CD4-positive, CD25-positive, alpha-beta regulatory T cell (primary cell): ENCODE measurements at places on chromosomes 13 and 19.

DNA sequence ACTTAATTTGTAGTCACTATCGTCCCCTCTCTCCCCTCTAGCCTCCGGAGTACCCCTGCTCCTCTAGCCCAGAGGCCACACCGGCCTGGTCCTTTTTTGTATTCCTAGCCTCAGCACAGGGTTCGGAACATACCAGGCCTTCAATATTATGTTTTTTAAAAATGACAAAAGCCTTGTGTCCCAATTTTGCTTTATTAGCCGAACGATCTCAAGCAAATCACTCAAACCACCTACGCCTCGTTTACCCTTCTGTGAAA is 463 bp upstream of the POMP start:
- DNase-seq = no peak

DNA sequence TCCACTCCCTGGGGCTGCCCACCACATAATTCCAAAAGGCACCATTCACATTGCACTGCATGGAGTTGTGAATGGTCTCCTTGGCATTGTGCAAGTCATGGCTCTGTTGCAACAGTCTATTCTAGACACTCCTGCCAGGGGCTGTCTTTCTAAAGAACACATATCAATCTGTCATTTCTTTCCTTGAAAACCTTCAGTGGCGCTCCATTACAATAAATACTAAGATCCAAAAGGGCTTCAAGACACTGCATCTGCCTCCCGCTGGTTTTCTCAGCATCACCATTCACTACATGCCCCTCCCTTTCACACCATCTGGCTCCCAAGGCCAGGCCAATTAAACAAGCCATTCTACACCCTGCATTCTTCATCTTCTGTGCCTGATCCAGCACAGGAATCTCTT is 32.2 kb upstream of the TM9SF2 start:
- no peak for DNase-seq

DNA sequence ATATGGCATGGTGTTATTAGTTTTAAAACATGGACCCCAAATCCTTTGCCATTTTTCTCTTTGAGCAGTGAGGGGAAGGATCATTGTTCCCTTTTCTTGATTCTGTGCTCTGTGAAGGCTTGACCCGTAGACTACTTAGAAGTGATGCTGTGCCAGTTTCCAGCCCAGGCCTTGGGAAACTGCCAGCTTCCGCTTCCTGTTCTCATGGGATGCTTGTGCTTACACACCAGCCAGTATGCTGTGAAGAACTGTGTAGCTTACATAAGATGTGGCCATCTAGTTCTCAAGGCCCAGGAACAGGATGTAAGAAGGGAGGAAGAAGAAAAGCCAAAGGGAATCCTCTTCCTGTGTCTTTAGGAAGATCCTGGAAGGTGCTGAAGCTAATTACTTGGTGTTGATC is 180.9 kb downstream of the PCCA start:
- no peak for DNase-seq

GRCh38 chr13:113168211-113168610 is 9.8 kb downstream of the PROZ start:
- no peak for DNase-seq

DNA sequence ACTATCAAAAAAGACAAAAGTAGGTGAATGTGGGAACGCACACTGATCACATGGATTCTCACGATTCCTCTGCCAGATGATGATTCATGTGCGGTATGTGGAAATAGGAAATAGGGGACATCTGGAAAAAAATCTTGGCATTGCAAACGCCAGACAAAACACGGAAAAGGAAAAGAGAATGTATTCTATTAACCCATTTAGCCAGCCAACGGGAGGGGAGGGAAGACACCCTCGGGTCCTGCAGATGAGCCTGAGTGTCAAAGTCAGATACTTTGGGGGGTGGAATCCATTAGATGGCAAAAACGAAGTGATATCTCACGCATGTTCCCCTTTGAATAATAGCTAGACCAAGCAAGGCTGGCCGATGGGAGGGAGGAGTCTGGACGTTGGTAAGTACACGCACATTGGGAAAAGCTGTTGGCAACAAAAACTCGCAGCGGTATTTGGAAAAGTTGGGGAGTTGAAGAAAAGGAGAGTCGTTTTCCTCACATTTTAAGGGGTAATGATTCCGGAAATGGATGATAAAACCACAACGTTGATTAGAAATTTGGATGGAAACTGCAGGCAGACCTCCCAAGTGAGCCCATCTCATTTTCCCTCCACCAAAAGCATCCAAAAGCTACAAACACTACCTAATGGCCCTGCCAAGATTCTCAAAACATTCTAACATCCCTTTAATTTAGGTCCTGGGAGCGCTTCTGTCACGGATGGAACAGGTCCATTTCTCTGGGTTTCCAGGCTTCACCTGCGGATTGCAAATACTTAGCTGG is 73.6 kb downstream of the COL4A1 start:
- no peak for DNase-seq

DNA sequence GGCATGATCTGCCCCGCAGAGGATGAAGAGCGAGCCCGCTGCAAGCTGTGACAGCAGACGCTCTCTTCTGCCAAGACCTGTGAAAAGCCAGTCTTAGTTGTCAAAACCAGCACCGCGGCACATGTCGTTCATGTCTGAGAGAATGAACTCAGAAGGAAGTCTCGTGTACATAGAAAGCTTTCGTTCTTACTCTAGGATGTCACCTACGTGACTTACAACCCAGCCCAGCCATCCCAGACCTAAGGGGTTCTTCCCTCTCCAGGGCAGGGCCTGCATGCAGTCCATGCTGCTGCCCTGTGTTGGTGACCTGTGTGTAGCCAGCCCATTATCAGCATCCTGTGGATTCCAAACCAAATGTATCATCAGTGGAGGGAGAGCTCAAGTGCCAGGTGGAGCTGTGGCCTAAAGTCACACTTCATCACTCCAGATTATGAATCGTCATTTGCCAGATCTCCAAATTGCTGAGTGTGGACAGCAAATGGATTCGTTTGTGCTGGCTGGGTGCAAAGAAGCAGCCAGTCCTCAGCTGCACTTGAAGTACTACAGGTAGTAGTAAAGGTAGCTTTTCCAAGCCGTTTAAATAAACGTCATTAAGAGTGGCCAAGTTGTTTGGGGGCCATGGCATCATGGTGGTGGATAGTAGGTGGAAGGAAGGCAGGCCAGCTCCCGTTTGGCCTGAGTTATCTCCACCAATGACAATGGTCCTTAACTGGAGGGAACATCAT is 73.9 kb upstream of the GPR183 start:
- peak; percentile 81 for DNase-seq

- no peak for DNase-seq
These were observed 95.6 kb upstream of the HTR2A start for GRCh38 chr13:46992383-46992952.

- DNase-seq = no peak
These were observed 1.2 kb upstream of the MCF2L start for GRCh38 chr13:112967686-112968379.

DNA sequence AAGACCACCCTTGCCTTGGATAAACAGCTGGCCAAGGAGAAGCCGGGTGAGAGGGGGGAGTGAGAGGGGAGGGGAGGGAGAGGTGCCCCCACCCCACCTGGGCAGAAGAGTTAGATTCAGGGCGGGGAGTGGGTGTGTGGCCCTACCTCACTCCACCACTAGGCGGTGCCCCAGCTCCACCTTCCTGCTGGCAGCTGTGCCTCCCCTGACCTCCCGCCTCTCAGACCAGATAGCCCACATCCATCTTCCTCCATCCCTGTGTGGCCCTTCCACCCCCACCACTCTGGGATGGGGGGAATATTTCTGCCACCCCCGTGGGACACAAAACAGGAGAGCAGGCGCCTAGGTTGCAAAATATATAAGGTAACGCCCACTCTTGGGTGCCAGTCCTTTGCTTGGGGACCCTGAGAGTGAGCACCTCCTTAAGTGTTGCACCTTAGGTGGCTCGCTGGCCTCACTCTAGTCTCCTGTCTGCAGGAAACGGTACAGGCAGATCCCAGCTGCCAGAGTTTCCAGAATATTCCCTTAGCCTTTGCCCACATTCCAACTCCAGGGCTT is 13.8 kb upstream of the EHD2 start:
- DNase-seq = peak; percentile 39

- no peak for DNase-seq
These were observed 30.0 kb downstream of the CEACAM1 start for GRCh38 chr19:42498169-42498757.

- no peak for DNase-seq
These were observed 386 bp downstream of the GIPR start for GRCh38 chr19:45668342-45668871.

GRCh38 chr13:107139006-107139405 is 571.1 kb upstream of the ARGLU1 start:
- DNase-seq = no peak

- no peak for DNase-seq
These were observed 9.0 kb upstream of the TNFRSF19 start for GRCh38 chr13:23561261-23561660.

GRCh38 chr19:4431296-4431695 is 26.3 kb downstream of the UBXN6 start:
- no peak for DNase-seq

GRCh38 chr19:37467608-37468090 is 405 bp upstream of the ZNF569 start:
- no peak for DNase-seq

DNA sequence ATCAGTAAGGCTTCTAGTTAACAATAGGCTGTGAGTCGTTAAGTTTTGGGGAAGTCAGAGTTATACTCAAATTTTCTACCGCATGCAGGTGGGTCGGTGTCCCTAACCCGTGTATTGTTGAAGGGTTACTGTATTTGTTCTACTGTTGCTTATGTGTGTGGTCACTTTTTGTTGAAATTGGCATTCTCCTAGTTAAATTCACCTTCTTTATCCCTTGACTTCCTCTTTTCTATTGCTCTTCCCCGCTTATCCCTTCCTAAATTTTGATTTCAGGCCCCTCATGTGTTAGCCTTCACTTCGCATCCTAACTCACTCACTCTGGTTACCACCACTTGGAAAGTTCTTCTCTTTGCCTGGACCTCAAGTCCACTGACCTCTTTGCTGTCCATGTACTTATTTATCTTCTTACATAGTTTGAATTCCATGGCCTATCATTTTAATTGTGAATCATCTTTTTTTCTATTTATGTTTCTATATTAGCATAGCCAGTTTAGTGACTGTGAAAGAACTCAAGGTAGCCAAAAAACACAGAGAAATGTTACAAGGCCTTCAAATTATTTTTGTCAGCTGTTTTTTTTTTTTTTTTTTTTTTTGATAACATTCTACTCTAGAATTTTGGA is 52.9 kb downstream of the NDFIP2 start:
- DNase-seq = no peak

DNA sequence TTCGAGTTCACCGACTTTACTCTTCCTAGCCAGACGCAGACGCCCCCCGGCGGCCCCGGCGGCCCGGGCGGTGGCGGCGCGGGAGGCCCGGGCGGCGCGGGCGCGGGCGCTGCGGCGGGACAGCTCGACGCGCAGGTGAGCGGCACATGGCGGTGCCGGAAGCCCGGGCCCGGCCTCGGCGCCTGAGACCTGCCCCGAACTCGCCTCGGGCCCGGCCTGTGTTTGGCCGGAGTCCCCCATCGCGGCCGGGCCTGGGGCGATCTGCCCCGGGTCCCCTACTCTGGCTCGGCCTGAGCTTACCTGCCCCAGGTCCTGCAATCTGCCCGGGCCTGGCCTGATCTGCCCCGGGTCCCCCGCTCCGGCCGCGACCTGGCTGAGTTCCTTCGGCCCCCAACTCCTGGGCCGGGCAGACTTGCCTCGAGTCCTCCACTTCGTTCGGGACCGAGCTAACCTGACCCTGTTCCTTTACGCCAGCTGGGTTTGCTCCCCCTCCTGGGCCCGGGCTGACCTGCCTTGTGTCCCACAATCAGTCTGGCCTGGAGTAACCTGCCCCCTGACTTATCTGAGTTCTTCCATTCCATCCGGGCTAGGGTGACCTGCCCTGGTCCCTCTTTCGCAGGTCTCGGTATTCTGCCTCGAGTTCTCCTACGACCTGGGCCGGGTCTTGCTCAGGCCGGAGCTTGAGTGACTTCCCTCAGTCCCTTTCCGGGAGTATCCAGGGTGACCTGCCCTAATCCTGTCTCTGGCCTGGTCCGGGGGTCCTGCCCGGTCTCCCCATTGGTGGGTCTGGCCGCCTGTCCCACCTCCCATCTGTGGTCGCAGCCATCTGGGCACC is 764 bp downstream of the UPF1 start:
- DNase-seq = peak; percentile 22

- DNase-seq = no peak
These were observed 2320.0 kb downstream of the PCDH9 start for GRCh38 chr13:64910096-64910495.

GRCh38 chr13:91154558-91155353 is 192.7 kb upstream of the MIR17HG start:
- no peak for DNase-seq

DNA sequence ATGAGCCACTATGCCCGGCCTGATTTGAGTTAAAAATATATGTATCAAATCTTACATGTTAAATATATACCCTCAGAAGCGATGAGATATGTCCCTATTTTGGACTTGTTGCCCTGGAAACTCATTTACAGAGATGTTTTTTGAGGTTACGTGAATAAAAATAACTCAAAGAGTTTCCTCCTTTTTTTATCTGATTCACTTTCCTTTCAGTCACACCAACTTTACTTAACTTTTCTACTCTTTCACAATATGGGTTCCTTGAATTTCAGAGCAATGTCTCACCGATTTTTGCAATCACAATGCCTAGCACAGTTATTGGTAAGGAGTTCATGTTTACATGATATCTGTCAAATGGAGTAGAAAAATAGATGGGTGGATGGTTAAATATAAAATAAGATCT is 2.3 kb downstream of the OR7C2 start:
- no peak for DNase-seq

- DNase-seq = no peak
These were observed 18.8 kb upstream of the TNFRSF19 start for GRCh38 chr13:23551213-23552008.

- DNase-seq = no peak
These were observed 4.7 kb downstream of the IFT88 start for GRCh38 chr13:20571676-20572075.

GRCh38 chr13:94656766-94657165 is 55.1 kb downstream of the GPR180 start:
- no peak for DNase-seq

- peak; percentile 90 for DNase-seq
These were observed 4.8 kb downstream of the EMP3 start for GRCh38 chr19:48330012-48330681.

DNA sequence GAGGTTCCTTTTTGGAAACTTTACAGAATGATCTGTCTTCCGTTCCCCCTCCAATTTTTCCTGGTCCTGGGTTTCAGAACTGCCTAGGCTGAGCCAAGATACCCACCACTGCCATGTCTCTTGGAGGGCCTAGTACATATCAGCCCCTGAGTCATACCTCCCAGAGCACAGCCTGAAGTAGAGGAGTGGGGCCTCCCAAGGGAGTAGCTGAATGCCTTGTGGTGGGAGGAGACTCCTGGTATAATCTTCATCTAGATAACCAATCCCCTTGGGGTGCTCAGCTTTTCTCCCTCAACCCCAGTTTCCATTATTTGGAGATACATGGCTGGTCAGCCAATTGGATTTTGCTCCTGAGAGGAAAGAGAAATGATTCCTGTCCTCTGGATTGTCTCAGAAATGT is 30.3 kb downstream of the ZNF763 start:
- DNase-seq = no peak

DNA sequence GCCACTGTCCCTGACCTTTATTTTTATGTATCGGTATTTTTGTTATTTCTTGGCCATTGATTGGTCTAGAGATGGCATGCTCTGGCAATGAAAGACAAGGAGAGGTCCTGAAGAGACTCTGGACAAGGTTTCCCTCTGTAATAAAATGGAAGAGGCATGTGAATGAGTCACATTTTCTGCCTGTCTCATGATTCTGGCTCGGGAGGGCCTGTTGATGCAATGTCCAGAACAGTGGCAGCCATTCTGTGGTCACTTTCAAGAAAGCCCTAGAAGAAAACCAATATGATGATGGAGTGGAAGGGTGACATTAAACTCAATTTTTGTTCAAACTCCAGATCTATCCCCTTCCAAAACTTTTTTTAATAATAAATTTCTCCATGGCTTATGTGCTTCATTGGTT is 2.0 kb upstream of the FPR3 start:
- DNase-seq = no peak
